ENCODE measurements at places on chromosomes 3 and 15. TPM values are rescaled to one million over a fixed set of nuclear protein-coding genes. Genes with fewer than 3 reads are reported as not detected.

RBPMS2 gene
- not detected for total RNA-seq

CEMIP gene
- total RNA-seq: 324 TPM

CIAO2A gene
- total RNA-seq: 94.5 TPM

TMED3 gene
- 118 TPM for total RNA-seq

FAM81A gene
- 0.33 TPM for total RNA-seq

ARGFX gene
- total RNA-seq: not detected

GRAMD1C gene
- total RNA-seq: 2.1 TPM

ANKRD34C gene
- total RNA-seq: not detected

SCN5A gene
- 0.50 TPM for total RNA-seq

BOC gene
- total RNA-seq: 3.9 TPM

IL5RA gene
- not detected for total RNA-seq

PYGO1 gene
- 10.1 TPM for total RNA-seq

GPR171 gene
- not detected for total RNA-seq

All from fibroblast of lung (primary cell).